ENCODE measurements at places on chromosomes 13 and 19.
A peak's percentile ranks its signal among the peaks of the same experiment; 100 is the strongest.

GRCh38 chr13:21938168-21938567 is 267.3 kb downstream of the FGF9 start:
- DNase-seq, result no peak

- DNase-seq, result no peak
These were observed 74.7 kb upstream of the TEX29 start for GRCh38 chr13:111245576-111246384.

- no peak for DNase-seq
These were observed 173.9 kb downstream of the URI1 start for GRCh38 chr19:30115947-30116346.

- no peak for DNase-seq
These were observed 35.2 kb upstream of the SLC7A10 start for GRCh38 chr19:33260628-33261418.

DNA sequence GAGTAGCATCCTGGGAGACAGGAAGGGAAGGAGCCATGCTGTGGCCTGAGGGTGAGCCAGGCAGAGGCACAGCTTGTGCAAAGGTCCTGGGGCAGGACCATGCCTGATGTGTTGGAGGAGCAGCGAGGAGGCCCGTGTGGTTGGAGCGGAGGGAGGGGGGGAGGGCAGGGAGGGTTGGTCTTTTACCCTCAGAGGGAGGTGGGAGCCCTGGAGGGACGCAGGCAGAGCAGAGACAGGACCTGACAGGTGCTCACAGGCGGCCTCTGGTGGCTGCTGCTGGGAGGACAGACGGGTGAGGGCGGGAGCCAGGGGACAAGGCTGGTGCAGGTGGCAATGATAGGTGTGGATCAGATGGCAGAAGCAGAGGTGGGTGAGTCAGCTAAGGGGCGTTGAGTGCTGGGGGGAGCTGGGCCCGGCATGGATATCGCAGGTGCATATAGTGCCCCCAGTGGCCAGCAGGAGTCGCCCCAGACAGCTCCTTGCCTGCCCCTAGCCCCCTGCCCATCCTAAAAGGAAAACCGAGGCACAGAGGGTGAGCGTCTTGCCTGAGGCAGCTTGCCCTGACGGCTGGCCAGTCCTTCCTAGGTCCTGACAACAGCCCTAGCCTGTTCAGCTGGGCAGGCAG is 9.8 kb upstream of the GNA15 start:
- peak; percentile 49 for DNase-seq
